ENCODE measurements at places on chromosomes 3 and 15. TPM values are rescaled to one million over a fixed set of nuclear protein-coding genes. Genes with fewer than 3 reads are reported as not detected.

Gene RPUSD2
- 9.2 TPM for polyA plus RNA-seq

Gene NPAP1
- 2.1 TPM for polyA plus RNA-seq

GRCh38 chr3:94159062-94159828, 96.4 kb downstream of the NSUN3 start:
- DNase-seq: no peak

Gene STRIT1
- polyA plus RNA-seq: 1.5 TPM

DNA sequence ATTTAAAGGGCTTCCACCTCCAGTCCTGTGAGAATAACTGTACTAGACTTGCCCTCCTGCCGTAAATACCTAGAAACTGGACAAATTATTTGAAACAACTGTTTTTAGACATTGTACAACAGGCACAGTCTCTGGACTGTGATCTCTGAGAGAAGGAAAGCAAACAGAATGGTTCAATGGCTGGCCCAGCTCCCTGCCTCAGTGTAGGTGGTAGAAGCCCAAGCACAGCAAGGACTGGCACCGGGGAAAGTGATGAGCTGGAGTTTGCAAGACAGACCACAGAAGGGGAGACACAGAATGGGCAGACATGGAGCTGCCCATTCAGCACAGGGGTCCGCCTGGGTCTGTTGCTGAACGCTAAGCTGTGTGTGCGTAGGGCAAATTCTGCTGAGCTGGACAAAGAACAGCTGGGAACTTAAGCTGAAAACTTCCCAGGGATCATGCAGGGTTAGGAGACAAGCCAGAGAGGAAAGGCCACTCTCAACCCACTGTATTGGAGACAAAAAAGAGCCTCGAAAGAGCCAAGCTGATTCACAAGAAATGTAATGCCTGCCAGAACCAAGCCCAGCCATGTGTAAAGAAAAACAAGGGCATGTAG, 52.6 kb upstream of the SEC61A1 start:
- DNase-seq: no peak

DNA sequence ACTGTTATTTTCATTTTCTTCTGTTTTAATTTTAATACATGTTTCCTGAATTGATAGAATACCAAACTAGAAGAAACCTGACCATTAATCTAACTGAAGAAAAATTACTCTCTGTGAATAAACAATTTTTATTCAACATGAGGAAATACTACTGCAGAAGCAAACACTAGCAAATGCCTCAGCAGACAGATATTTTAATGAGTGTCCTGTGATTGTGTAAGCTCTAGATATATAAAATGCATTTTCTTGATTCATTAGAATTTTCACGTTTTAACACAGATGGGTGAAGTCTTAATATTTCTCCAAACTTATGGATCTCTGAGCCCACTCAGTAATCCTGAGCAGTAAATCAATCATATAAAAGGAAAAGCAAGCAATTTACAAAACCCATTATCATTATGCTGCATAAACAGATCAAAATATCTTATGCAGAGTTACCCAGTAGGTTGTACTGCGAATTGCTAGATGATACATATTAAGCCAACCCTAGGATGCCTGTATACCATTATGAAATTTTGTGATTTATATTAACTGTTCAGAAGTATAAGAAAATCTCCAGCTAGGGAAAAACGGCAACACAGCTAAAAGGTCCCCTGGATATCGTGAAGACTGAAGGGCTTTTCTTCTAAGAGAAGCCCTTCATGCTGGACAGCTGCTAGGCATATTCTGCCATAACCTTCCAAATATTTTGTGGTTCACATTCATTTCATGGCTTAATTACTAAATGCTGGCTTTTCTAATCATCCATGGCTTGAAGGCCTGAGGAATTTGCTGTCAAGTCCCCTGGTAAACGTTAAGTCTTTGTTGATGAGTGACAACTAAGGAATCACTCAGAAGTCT, 157.7 kb upstream of the TGFBR2 start:
- DNase-seq: no peak

- DNase-seq: no peak
Observed at GRCh38 chr3:66427951-66428474, 72.8 kb downstream of the LRIG1 start.

DNA sequence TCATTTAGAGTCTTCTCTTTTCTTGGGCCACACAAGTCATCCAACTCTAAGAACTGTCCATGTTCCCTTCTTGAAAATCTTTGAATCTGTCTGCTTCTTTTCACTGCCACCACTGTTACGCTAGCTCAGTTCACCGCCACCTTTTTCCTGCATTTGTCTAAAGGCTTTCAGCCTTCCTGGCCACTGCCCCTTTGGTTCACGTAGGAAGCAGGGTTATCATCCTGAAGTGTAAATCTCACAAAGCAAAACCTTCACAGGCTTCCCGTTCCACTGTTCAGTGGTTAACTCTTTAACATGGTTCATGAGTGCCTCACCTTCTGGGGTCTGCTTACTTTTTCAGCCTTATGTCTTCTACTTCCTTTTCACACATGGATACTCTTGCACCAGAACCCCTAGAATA, 26.3 kb upstream of the CCDC39 start:
- peak; percentile 1 for DNase-seq

Gene BFSP2
- polyA plus RNA-seq: 0.33 TPM

DNA sequence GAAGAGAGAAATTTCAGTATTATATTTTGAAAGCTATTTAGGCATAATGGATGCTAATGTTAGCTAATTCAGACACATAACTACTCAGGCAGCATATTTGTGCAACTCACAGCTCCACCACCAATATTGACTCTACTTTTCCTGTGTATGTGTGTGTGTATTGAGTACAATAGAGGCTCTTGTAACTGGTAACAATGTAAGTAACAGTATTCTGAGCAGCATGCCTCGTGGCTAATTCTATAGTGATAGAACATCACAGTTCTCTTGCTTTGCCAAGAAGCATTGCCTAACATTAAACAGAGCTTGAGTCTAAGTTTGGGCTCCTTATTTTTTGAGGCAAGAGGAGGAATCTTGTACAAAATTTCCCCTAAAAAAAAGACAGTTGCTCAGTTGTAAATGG, 98.6 kb upstream of the ARHGEF26 start:
- no peak for DNase-seq

Gene FBXW12
- 0.73 TPM for polyA plus RNA-seq

- DNase-seq: no peak
Observed at GRCh38 chr3:197466586-197467399, 89.0 kb downstream of the BDH1 start.

- no peak for DNase-seq
Observed at GRCh38 chr15:88699861-88700260, 61.0 kb downstream of the ISG20 start.

DNA sequence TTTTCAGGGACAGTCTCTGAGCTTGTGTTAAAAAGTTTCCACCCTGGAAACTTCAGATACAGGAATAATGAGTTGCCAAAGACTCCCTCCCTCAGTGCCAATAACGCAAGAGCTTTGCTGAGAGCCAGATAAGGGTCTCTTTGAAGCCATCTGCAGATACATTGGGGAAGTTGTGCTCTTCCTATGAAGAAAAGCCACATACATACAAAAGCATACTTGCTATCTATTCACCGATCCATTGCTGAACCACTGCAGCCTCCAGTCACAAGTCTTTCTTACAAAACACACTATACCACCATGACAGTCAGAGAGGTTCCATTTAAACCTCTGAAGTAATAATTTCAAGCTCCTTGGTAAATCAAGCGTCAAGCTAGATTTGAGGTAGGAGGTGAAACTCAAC, 10.0 kb upstream of the RETNLB start:
- no peak for DNase-seq

DNA sequence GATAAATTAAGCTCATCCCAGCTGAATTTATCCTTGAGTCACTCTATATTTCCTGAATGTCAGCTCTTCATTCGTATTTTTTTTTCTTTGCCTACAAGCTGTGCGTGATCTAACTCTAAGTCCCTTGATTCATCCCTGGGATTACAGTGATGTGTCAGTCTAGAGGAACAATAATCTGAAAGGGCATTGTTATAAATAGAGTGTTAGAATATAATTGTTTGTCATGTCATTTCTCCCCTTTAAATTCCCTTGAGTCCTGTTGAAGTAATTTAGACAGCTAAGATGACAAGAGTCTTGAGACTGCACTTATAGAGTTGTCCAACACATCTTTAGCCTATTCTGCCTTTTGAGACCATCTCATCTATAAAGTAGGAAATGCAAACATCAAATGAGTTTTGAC, 621.8 kb downstream of the ZIC1 start:
- no peak for DNase-seq

DNA sequence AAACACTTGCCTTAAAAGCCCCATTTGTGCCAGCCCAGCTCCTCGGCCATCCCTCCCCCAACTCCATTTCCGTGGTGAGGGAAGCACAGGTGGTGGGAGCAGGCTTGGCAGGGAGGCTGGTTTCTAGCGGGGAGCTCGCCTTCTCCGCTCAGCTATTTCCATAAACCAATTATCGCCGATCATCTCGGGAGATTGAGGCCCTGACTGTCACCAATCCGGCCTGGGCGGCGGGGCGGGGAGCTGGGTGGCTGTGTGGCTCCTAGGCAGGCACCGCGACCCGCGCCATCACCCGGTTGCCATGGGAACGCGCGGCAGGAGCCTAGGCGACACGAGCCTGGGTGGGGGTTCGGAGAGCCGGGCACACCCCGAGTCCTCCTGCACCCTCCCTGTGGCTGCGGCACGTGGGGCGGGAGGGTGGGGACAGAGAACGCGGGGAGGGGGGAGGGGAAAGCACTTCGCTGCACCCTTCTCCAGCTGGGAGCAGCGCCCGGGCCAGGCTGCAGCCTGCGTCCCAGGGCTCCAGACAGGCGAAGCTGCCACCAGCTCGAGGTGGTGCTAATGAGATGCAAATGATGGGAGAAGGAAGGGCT, 9.3 kb downstream of the CCDC33 start:
- no peak for DNase-seq

Data from left kidney (tissue), 8 donors.